ENCODE measurements at places on chromosomes 2 and 18.

GRCh38 chr2:181457741-181458425 lies 697 bp downstream of the ITGA4 start:
- DNase-seq, result no peak

GRCh38 chr2:68911246-68911645 lies 40.0 kb upstream of the BMP10 start:
- DNase-seq, result no peak

GRCh38 chr2:57373530-57373929 lies 673.1 kb upstream of the VRK2 start:
- DNase-seq, result no peak

GRCh38 chr18:61553045-61553659 lies 219.9 kb downstream of the CDH20 start:
- DNase-seq, result no peak

DNA sequence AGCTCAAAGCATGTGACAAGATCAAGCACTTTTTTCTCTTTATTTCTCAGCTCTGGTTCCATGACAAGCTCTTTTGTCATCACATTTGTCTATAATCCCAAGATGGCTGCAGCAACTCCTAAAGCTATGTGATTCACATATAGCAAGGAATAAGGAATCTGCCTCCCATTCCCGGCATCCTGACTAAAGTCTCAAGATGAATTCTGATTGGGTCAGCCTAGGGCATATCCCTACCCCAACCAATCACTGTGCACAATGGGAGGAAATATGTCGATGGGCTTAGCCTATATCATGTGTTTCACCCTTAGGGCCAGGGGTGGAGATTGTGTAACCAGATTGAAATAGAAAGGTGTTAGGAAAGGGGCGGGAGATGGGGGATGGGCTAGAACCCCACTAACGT lies 23.1 kb upstream of the COLEC12 start:
- no peak for DNase-seq

DNA sequence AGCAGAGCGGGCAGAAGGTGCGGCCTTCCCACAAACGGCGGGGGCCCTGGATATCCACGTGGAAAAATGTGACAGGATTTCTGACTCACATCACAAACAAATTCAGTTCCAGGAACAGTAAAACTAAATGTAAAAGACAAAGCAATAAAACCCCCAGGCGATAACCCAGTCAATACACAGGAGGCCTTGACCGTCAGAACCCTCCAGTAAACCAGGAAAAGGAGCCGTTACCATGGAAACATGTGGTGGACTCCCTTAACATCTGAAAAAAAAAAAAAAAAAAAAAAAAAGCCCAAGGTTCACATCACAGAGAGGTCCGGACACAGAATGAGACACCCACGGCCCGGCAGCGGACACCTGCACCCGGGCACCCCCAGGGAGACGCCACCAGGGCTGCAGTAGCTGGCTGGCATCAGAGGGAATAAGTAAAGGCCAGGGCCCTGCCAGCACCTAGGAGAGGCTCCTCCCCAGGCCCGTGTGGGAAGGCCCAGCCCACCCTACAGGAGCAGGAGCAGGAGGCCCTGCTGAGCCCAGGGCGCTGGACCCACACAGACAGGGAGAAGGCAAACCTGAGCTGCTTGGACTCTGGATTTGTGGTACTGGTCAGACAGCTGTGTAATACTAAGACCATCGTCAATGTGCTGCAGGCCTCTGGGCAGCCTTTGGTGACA lies 83.7 kb downstream of the TMEM18 start:
- no peak for DNase-seq

DNA sequence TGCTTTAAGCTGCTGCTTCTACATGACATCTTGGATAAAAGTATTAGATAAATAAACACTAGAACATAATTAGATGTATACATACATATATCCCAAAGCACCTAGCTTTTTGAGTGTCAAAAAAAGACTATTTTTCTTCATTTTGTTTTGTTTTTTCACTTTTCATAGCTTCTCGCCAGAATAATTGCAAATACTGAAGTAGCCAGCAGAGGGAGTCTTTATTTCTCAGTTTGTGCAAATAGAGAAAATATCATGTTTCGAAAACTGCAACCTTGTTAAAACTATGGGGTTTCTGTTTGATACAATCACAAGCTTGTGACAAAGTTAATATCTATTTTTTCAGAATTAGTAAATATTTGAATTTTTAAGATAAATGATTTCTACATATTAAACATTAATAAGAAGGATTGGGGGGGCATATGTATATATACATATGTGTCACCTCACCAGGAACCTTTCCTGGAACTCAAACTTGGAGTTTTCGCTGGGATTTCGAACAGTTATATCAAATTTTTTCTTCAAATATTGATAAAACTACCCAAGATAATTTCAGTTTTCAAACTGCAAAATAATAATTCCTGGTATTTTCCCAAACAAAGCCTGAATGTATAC lies 61.0 kb downstream of the GRB14 start:
- DNase-seq, result no peak

DNA sequence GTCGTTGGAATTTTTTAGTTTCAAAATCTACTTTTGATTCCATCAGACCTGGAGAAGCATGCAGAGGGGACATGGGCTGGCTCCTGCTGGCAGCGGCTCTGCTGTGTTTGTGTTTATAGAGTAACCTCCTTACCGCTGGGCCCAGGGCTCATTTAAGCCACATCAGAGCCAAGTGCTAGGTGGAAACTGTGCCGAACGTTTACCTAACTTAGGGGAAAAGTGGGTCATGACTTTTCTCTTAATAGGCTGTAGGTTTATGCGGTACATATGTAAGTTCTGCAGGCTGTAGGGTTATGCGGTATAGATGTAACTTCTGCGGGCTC lies 17.7 kb downstream of the CNDP2 start:
- DNase-seq, result no peak

GRCh38 chr2:219509780-219510511 lies 4.3 kb upstream of the ASIC4 start:
- peak; percentile 26 for DNase-seq

GRCh38 chr18:21387886-21388285 lies 145.9 kb downstream of the GREB1L start:
- DNase-seq, result no peak

DNA sequence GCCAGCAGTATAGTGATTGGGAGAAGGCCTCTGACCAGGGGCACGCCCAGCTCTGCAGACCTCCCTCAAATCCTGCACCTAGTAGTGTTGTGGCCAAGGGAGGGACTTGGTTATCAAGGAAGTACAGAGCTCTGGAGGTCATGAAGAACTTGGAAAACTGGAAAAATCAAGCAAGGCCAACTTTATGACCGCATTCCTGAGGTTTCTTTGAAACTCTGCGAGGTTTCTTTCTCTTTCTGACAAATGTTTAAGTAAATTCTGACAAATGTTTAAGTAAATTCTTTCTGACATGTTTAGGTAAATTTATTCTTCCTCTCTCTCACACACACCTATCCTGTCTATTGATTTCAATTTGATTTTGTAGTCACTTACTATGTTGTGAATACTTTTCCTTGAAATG lies 31.0 kb downstream of the CLIP4 start:
- no peak for DNase-seq

DNA sequence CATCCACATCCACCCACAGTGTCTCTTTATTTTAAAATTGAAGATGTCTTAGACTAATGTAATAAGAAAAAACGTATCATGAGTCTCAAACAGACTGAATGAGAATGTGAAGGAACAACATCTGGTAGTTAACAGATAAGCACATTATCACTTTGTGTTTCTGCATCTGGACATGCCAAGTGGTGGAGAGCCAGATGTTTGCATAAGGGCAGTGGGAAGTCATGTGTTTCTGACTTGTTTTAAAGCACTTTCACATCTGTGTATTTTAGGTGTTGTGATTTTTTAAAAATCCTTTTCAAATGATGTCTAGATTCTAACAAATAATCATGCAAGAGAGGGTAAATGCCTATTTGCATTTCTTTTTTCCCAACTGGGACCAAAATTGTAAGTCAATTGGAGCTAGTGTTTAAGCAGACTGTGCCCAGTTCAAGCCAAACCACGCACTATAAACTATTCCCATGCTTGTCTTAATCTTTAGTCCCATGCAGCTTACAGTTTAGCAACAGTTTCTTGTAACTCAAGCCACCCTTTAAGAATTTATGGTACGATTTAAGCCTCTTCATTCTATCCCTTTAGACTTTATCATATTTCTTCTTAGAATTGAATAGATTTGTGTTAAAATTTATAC lies 272.7 kb upstream of the DOK6 start:
- no peak for DNase-seq

DNA sequence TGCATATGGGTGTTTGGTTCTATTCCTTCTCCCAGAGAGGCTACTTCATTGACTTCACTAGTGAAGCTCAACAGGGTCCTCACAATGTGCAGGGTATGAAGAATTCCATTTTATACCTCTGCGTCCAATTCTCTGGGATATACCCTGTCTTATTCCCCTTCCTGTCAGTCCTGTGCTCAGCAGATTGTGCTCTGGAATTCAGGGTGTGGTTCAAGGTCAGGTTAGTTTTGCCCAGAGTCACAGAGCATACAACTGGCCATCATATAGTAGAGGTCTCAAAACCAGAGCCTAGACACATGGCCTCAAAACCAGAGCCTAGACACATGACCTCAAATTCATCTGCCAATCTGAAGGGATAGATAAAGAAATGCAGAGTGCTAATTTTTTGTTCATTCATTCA lies 38.8 kb upstream of the VIT start:
- DNase-seq, result no peak

DNA sequence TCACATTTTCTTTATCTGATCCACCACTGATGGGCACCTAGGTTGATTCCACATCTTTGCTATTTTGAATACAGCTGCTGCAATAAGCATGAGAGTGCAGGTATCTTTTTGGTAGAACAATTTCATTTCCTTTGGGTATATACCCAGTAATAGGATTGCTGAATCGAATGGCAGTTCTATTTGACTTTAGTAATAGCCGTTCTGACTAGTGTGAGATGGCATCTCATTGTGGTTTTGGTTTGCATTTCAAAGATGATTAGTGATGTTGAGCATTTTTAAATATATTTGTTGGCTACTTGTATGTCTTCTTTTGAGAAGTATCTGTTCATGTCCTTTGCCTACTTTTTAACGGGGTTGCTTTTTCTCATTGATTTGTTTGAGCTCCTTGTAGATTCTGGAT lies 72.3 kb downstream of the CCDC138 start:
- no peak for DNase-seq

GRCh38 chr2:24675338-24675737 lies 117.9 kb downstream of the PTRHD1 start:
- DNase-seq, result no peak

DNA sequence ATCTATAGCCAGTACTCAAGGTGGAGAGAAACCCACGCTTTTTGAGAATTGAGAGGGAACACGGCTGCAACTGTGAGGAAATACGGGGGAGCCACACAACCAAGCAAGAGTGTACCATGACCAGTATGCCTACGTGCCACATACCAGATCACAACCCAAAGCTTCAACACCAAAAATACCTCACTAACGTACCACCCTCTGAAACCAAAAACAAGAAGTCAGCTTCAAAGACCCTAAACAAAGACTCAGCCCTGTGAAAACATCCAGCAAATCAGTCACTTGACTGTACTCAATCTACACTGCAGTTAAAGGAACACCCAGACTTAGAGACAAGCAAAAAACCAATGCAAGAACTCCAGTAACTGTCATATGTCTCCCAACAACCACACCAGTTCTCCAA lies 17.0 kb downstream of the RNU4ATAC start:
- DNase-seq, result no peak

DNA sequence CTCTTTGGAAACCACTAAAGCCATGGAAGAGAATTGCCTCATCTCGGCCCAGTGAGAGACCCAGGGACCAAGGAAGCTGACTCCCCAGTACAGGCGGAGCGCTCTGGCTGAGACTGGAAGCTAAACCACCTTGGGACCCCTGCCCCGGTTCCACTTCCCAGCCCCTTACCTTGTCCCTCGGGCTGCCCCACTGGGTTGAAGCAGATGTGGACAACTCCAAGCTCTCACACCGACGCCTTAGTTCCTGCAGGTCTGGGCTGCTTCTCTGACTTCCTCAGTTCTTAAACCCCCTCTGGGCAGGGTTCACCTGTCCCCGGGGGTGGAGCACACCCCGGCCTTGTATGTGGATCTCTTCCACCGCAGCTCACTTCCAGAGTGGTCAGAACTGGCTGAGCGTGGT lies 266.2 kb downstream of the PHLPP1 start:
- DNase-seq, result no peak

DNA sequence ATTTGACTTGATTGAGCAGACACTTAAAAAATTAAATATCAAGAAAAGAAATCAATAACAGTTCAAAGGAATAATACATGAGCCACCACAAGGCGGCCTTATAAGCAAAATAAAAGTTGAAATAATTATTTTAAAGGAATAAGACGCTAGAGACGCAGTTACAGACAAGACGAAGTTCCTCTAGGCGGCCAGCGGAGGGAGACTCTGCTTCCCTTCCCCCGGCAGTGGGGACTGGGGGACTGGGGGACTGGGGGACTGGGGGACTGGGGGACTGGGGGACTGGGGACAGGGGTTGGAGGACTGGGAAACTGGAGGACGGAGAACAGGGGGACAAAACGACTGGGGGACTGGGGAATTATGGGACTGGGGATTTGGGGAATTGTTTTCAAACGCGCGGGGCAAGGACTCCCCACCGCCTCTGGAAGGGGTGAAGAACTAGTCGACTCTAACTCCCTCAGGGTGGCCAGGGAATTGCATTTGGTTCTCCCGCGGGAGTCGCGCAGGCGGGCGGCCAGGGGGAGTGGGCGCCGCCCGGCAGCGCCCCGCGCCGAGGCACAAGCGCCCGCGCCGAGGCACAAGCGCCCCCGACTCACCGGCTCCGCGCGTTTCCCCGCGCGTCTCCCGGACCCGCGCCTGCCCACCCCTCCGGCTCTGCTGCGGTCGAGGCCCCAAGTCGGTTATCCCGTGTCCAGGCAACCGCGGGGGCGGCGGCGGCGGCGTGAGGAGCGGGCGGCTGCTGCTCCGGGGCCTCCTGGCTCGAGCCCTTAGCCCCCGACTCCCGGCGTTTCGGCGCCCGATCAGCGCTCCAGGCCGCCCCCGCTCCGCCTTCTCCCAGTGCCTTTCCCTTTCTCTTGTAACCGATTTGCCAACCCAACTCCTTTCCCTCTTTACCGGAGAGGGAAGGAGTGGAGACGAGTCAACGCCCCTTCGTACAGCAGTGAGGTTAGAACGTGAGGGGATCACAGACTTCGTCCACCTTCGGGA lies at the start of gene CCDC178:
CCDC178 (minus strand) TSS at position 662 of the 984 bp plus-strand sequence. CDS start 28,633 bp downstream, outside the sequence.
- DNase-seq, result peak; percentile 39

DNA sequence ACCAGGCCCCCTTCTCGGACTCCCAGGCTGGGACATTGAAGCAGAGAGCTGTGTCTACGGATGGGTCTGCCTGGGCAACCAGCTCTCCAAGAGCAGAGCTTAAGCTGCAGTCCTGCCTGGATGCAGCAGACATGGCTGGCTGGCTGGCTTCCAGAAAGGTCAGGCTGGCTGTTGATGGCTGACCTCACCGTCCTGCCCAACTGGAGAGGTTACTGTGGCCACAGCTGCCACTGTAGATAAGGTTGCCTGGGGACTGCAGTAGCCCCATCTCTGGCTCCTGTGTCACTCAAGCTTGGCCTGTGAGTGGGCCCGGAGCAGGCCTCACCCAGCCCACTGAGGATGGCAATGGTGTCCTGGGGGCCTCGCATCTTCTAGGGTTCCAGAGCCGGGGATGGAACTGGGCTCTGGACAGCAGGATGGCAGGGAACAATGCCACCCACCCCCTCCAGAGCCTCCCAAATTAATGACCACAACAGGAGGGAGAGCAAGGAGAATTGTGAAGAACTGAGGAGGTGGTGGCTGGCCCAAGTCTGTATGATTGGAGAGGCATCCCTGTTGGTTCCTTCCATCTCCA lies 37.0 kb upstream of the FOSL2 start:
- DNase-seq, result no peak
